ENCODE measurements at places on chromosomes 6 and 20.

DNA sequence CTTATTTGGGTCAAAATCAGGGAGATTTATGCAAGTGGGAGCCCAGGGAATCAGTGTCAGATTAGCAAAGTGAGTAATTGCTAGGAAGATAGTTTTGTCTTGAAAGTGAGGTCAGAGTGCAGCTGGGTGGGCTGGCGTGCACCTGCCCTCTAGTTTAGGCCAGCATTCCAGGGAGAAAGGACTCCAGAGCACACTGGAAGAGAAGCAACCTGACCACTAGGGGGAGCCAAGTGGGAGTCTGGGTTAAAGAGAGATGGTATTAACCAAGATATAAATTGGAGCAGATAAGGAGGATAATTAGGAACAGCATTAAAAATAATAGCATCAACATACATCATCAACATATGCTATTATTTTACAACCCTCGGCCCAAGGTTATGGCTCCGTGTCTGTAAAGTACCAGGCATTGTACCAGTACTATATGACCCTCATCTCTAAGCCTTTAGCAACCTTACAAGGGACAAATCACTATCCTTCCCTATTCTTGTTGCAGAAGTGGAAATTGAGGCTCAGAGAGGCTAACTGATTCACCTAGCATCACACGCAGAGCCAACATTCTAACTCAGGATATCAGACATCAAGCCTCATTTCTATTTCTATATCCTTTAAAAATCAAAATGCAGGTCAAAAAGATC is 57.8 kb downstream of the SLC2A10 start:
- DNase-seq, result peak; percentile 61

DNA sequence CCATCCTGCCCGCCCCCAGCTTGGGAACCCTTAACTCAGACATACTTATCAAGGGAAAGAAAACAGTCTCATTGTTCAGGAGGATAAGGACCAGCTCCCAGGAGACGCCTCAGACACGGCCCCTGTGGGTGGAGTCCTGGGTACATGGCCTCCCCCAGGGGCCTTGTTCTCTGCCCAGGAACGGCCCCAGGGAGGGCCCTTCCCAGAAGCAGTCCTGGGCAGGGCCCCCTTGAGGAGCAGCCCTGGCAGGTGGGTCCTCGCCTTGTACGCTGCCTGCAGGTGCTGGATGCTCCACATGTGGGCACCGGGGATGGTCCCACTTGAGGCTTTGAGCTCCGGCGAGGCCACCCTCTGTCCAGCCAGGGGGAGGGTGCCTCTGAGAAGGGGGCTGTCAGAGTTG is 4.5 kb upstream of the GATA5 start:
- DNase-seq, result no peak

- DNase-seq, result peak; percentile 94
Measured at GRCh38 chr20:48620507-48621375, 207.1 kb downstream of the PREX1 start.

DNA sequence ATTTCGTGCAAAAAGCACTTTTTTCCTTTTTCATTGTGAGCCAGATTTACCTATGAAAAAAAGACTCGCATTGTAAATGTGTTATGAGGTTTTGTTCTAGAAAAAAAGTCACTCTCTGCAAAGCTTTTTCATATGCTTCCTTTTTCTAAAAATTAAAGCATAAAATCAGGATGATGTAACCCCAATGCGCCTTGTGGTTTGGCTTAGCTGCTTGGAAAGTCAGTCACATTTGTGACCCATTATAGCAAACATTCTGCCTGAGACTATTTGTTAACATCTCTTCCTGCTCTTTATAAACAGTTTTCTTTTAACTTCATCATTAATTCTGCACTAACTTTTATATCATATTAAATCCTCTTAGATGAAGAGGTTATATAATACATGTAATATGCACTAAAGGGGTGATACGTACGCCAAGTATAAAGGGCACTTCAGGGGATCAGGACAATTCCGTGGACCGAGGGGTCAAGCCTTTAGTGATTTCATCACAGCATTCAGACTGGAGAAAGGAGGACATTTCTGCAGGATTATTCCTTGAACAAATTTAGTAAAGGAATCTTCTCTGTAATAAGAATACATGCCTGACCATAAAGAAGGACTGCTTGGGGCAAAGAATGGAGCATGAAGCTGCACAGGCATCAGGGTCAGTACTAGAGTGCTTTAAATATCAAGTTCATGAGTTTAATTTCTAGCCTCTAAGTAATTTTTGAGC is 48.1 kb upstream of the SMLR1 start:
- no peak for DNase-seq

DNA sequence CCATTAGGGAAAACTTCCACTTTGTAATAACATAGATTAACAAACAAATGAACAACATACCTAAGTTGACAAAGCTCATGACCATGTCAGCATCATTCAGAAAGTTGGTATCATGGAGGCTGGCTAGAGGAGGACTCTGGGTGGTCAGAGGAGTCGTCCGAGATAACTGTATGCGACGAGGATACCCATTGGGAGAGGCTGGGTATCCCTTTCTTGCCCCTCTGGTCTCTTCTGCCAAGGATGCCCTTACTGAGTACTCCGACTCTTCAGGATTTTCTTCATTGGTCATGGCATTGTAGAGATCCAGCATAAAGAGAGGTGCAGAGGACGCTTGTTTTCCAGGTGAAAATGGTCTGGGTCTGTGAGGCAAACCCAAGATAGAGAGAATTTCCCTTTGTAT is 1.1 kb downstream of the BMP5 start:
- no peak for DNase-seq

DNA sequence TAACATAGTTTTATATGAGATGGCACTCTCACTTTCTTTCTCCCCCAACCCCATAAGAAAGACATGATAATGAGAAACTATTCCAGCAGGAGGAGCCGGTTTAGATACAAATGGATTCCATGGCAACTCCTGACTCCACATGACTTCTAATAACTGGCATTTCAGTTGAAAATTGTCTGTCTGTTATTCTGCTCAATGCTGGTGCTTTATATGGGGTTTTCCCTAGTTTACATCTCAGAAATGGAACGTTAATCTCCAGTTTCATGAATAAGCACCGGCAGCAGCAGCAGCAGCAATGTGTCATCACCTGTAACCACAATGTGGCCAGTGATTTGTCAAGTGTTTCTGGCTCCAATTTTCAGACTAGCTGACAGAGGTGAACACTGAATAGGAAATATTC is 8.0 kb upstream of the SIM1 start:
- DNase-seq, result no peak

DNA sequence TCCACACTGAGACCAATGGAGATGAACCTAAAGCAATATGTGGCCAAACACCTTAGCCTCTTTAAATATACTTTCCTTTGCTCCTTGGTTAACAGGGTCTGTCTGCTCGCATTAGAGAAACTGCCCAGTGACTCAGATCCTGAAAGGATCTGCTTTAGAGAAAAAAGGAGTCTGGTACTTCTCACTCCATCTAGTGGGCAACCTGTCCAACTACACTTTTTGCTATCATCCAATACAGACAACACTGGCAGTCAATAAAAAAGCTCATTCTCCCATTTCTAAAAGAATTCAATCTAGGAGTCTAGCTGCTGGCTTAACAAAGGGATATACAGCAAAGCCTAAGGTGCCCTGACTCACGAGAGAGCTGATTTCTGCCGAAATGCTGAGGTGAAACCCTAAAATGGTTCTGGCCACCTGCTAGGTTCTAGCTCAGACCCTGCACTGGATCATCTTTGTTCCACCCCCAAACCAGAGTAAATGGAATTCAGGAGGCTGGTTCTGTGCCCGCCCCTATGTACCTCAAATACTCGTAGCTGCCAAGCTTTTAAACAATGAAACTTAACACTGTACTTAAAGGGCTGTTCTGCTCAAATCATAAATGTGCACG is 11.5 kb downstream of the GNL1 start:
- peak; percentile 26 for DNase-seq

DNA sequence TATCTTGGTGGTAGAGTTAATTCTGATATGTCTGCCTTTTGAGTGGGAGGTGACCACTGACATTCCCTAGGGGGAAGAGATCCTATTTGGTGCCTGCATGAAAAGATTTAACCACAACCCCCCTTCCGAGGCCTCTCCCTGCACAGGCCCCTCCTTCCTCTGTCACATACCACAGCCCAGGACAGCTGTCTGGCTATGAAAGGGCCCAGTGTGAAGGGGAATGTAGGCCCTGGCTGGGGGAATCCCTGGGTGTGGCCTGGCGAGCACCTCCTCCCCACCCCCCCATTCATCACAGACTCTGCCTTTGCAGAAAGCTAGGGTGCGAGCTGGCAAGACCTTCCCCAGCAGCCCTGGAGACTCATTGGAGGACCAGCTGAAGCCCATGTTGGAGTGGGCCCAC is 27.4 kb upstream of the MAPRE1 start:
- no peak for DNase-seq

DNA sequence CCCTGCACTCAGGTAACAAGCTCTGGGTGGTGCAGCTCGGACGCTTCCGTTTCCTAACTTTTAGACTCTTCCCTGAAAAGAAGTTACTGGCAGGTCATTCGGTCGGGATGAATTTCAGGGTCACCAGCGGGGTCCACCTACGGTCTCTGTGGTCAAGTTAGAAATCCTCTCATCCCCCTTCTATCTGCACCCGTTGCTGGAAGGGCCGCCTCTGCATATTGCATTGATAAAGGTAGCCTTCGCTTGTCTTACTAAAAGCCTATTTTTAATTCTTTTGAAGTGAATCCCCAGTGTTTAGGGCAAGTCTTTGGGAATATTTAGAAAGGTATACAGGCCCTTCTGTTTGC is 47.3 kb downstream of the LRRN4 start:
- no peak for DNase-seq

DNA sequence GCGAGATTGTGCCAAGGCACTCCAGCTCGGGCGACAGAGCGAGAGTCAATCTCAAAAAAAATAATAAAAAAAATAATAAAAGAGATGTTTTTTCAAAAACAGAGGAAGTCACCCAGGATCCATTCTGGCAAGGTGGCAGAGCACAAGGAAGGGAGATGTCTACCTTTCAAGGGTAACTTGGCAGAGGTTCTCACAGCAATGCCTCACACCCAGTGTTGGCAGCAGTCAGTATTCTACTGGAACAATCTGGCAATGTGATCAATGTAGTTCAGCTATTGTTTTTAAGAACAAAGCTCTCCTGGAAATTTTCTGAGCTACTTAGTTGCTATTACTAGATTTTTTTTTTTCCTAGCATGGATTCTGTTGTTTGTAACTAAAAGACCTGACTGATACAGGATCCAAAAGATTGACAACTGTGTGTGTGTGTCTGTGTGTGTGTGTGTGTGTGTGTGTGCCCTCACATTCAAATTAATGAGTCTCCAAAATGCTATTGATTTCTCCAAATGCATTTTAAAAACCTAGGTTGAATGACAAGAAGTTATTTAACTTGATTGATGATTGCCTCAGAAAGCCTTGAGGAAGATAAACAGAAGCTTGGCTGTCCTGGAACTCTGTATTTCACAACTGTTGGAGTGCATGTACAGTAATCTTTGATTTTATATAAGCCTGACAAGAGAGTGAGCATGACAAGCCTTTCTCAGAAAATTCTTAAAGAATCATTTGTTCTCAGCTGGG is 114.1 kb upstream of the RREB1 start:
- DNase-seq, result no peak

DNA sequence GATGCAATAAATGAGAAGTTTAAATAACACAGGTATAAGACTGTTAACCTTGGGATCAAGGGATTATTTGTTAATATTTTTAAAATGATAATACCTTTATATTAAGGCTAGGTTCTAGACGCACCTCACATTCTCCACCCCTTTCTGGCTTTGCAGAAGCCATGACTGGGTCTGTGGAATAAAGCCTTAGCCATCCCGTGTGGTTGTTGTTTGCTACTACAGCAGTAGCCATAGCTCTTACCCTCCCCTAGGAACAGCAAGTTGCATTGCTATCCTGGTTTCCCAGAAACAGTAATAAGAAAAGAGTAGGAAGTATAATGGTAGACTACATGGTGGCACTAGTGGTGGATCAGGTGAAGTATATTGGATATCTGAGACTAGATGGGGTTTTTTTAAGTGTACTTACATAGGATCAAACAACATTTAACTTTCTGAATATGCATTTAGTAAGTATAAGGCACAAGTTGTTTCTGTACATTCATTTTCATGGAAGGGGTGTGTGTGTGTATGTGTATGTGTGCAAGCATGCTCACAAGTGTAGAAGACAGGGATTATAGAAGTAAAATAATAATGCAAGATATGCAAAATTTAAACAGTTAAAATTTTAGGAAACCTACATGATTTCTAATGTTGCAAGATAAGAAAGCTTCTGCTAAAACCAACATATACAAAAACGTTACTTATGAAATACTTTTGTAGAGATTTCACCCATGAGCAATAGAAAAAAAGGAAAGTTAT is 384.2 kb downstream of the PRKN start:
- no peak for DNase-seq

- no peak for DNase-seq
Measured at GRCh38 chr6:55499591-55499990, 79.4 kb downstream of the HMGCLL1 start.

DNA sequence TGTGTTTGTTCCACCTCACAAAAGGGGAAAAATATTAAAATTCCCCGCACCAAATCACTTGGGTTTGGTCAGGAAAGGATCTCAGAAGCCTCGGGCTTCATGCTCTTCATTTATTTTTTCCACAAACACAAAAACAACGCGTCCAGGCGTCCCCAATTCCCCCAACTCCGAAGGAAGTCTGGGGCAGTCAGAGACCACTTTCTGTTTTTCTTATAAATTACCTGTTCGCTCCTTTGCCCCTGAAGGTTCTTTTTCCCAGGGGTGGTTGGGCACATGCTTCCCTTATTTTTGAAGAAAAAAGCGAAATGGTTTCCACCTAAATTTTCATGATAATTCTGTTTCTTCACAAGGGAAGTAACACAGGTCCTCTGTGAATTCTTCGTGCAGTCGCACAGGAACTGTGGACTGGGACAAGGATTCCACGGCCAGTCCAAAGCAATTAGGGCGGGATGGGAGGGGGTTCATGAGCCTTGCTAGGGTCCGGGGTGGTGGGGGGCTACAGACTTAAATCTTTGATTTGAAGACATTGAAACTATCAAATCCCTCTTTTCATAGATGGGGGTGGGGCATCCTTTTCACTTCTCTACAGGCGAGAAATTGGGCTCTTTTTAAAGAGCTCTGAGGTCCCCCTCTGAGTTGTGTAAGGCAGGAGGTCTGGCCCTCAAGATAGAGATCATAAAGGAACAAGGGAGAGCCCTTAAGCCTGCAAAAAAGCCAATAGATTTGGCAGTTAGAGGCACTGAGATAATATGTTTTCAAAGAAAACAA is 30.5 kb upstream of the HFE start:
- no peak for DNase-seq

DNA sequence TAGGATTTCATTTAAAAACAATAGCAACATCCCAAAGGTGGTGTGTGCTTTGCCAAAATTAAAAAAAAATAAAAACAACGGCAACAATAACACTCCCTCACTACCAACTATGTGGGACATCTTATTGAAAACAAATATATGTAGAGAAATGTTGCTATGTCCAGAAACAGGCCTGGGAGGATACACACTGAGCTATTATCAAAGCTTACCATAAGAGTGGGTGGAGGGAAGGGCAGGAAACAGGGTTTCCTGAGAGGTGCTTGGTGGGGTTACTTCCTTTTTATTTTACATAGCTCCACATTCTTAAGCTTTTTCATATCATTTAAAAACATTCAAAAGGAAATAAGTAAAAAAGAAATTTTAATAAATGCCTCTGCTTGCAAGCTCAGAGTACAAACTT is 150.0 kb upstream of the RIPOR2 start:
- no peak for DNase-seq

GRCh38 chr6:56435326-56435725 is 187.9 kb upstream of the COL21A1 start:
- no peak for DNase-seq
